HCT116 (cell line): ENCODE measurements at places on chromosomes 11 and 22.

- DNase-seq, result no peak
These were observed 78.3 kb upstream of the ARHGAP32 start for GRCh38 chr11:129270446-129270845.

GRCh38 chr11:112388496-112388895 is 127.8 kb upstream of the PLET1 start:
- no peak for DNase-seq

- no peak for DNase-seq
These were observed 31.5 kb downstream of the VSIG10L2 start for GRCh38 chr11:125977333-125977732.

- no peak for DNase-seq
These were observed 142.3 kb downstream of the IGLL1 start for GRCh38 chr22:23437779-23438178.

- peak; percentile 56 for DNase-seq
These were observed 35.0 kb upstream of the EHF start for GRCh38 chr11:34585735-34586487.

DNA sequence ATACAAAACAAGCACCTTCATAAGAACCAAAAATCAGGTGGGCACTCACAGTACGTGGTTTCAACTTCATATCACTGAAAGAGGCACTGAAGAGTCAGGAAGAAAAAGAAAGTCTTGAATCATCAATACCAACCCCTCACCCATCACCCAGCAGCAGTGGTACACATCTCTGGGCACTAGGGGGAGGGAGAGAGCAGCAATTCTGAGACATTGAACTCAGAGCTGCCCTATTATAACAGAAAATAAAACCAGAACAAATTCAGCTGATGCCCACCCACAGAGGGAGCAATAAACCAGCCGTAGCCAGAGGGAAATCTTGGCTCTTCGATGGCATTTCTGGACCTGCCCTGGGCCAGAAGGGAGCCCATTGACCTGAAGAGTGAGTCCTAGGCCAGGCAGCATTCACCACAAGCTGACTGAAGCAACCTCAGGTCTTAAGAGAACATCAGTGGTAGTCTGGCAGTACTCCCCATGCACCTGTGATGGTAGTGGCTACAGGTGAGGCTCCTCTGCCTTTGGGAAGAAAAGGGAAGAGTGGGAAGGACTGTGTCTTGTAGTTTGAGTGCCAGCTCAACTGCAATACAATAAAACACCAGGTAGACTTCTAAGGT is 42.2 kb upstream of the FAM181B start:
- DNase-seq, result peak; percentile 36

- DNase-seq, result no peak
These were observed 13.3 kb upstream of the CABP7 start for GRCh38 chr22:29706486-29706885.

DNA sequence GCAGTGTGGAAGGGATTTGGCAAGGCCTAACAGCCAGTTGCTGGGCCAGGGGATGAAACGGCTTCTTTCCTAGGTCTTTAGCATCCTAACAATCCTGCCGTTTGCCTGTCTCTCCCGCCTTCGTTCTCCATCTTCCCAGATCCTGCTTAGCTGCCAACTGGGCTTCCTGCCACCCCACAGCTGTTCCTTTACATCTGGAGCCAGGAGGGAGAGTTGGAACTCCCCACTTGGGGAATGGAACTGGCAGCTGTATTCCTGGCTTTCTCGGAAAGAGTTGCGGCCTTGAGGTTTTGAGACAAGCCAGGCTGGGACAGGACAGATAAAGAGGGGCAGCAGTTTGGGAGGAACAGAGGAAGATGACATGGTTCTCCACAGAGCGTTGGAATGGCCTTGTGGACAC is 59.6 kb downstream of the ST3GAL4 start:
- no peak for DNase-seq

GRCh38 chr22:50571264-50572175 is 6.7 kb downstream of the CPT1B start:
- no peak for DNase-seq

- no peak for DNase-seq
These were observed 304.2 kb downstream of the INSC start for GRCh38 chr11:15418921-15419320.

- DNase-seq, result no peak
These were observed 40.5 kb upstream of the BIRC3 start for GRCh38 chr11:102276783-102277182.

GRCh38 chr22:37300551-37301017 is 18.3 kb downstream of the CYTH4 start:
- DNase-seq, result no peak

- peak; percentile 91 for DNase-seq
These were observed 15.6 kb downstream of the PISD start for GRCh38 chr22:31646186-31647019.

DNA sequence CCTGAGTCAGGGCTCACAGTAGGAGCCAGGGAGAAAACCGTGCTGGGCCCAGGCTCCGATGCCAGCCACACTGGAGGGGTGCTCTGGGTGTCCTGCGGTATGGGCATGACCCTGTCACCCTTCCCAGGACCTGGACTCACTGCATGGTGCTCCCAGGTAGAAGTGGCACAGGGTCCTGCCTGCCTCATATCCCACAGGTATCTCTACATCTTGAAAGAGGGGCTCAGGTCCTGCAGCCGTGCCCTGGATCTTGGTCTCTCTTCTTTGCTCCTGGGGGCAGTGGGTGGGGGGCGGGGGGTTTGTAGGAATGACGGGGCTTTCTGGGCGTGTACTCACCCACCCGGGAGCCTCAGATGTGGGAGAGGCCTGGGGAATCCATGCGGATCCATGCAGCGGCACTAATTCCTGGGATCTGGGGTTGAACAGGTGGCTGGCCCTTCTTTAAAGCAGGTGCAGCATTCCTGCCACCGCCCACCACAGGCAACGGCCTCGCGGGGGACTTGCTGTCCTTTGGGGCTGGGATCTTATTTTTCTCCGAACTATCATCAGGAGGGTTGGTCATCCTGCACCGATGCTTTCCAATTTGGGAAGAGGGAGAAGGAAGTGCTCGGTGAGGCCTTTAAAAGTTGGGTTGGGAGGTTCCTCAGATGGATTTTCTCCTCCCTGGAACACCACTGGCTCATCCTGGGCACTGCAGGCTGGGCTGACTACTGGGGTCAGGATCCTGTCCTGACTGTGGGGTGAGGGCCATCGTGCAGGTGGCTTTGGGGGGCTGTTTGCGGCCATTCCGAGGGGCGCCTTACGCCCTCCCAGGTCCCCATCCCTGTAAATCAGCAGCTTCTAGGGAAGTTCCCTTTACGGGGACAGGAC is 886.4 kb downstream of the BRD1 start:
- no peak for DNase-seq

DNA sequence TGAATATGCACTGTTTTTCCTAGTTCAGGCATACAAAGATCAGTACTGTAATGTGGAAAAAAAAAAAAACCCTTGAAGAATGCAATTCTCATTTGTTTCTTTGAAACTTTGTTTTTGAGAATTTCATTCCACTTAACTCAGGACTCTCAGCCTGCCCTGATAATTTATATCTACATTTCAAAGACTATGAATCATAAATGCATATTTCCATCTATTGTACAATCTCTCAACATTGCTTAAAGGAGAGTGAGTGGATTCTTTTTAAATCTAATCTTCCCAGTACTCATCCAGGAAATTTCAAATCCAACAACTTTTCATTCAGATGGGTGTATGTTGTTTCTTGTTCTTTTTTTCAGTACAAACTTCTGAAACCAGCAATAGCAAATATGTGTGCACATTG is 322.2 kb upstream of the DDI1 start:
- DNase-seq, result no peak

- DNase-seq, result no peak
These were observed 122.3 kb downstream of the SPATA19 start for GRCh38 chr11:133723056-133723455.
